GM23338 (cell line): ENCODE measurements at places on chromosomes 2 and 18. TPM values are rescaled to one million over a fixed set of nuclear protein-coding genes. Genes with fewer than 3 reads are reported as not detected.

GRCh38 chr2:231780123-231780908 is 766 bp downstream of the PDE6D start:
- no peak overlapping the region for H3K27ac ChIP-seq
- H3K36me3 ChIP-seq, result no peaks in the 10 kb centered on the region; the same call in 1 of the 2 replicates
- H3K27me3 ChIP-seq, result 0 out of 2 replicates have a peak, but pooled peaks cover 7% of the 10 kb centered on the region
- H3K4me3 ChIP-seq, result peak overlapping the region; percentile 64

- no peak overlapping the region for H3K4me3 ChIP-seq
- H3K27ac ChIP-seq, result no peak overlapping the region
- H3K4me1 ChIP-seq, result no peaks in the 10 kb centered on the region
- H3K27me3 ChIP-seq, result no peaks in the 10 kb centered on the region
- DNase-seq, result no peak
- no peaks in the 10 kb centered on the region for H3K36me3 ChIP-seq
These were observed 235.1 kb upstream of the ZNF804A start for GRCh38 chr2:184363213-184363612.

- H3K4me1 ChIP-seq, result no peaks in the 10 kb centered on the region
- no peaks in the 10 kb centered on the region for H3K27me3 ChIP-seq
- no peaks in the 10 kb centered on the region for H3K36me3 ChIP-seq
- no peak for DNase-seq
These were observed 591.4 kb downstream of the ADCYAP1 start for GRCh38 chr18:1496096-1496495.

- H3K27ac ChIP-seq, result no peak overlapping the region
- no peak for DNase-seq
- H3K4me3 ChIP-seq, result no peak overlapping the region
- H3K36me3 ChIP-seq, result peaks cover 20% of the 10 kb centered on the region
- H3K4me1 ChIP-seq, result peaks cover 11% of the 10 kb centered on the region
- no peaks in the 10 kb centered on the region for H3K27me3 ChIP-seq
These were observed 34.8 kb downstream of the FAM171B start for GRCh38 chr2:186728631-186729030.

Gene RPIA
- 15.2 and 18.8 TPM in 2 replicates for total RNA-seq
